CD4-positive, alpha-beta T cell (primary cell): ENCODE measurements at places on chromosomes 1 and 21. TPM values are rescaled to one million over a fixed set of nuclear protein-coding genes. Genes with fewer than 3 reads are reported as not detected.

DNA sequence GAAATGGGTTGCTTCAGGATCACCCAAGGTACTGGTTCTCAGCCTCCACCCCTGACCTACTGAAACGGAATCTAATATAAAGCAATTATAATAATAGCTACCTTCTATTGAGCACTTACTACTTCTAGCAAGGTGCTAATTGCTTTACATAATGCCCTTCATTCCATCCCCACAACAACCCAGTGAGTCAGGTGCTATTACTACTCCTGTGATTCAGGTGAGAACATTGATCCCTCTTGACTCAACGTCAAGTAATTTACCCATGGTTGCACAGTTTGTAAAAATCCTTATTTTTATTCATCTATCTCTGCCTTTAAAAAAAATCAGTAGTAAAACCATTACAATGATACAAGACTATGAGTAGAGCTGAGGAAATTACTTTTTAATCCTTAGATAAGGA, 85.2 kb downstream of the UCHL5 start:
- no peaks in the 10 kb centered on the region for H3K27me3 ChIP-seq
- DNase-seq = no peak
- H3K4me3 ChIP-seq = no peak overlapping the region
- no peak overlapping the region for H3K27ac ChIP-seq

The GPR157 gene
- 2.1 TPM for total RNA-seq

DNA sequence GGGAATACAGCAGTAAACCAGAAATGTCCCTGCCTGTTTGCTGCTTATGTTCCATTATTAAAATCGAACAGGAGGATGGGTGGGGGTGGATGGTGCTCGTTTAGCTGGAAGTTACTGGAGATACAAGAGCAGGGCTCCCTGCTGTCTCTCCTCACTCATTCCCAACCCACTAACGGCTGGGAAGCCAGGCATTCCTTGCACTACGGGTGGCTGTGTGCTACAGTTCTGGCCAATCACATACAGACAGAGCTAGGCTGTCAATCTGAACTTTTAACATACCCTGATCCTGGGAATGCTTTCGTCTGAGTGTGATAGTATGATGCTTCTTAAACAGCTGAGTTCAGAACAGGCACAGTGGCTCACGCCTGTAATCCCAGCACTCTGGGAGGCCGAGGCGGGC, 7.0 kb downstream of the SIPA1L2 start:
- no peaks in the 10 kb centered on the region for H3K36me3 ChIP-seq
- H3K27ac ChIP-seq = no peak overlapping the region
- no peak for DNase-seq
- H3K27me3 ChIP-seq = peaks cover under 1% of the 10 kb centered on the region

DNA sequence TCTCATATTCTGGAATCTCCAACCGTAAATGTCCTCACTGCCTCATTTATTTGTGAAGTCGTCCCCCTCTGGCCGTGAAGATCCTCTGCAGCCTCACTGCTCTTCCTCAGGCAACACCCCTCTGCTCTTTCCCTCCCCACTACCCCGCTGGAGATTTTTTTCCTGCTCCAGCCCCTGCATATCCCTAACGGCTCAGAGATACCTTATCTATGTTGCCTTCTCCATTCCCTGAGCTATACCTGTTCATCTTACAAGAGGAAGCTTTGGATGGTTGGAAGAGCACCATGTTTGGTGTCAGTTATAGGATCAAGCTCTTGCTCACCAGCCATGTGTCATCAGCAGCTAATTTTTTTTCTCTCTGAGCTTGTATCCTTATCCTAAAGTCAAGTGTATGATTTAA, 26.4 kb downstream of the LRRC8B start:
- no peaks in the 10 kb centered on the region for H3K4me1 ChIP-seq
- H3K27me3 ChIP-seq = no peaks in the 10 kb centered on the region
- H3K36me3 ChIP-seq = peaks cover 13% of the 10 kb centered on the region
- H3K4me3 ChIP-seq = no peak overlapping the region

DNA sequence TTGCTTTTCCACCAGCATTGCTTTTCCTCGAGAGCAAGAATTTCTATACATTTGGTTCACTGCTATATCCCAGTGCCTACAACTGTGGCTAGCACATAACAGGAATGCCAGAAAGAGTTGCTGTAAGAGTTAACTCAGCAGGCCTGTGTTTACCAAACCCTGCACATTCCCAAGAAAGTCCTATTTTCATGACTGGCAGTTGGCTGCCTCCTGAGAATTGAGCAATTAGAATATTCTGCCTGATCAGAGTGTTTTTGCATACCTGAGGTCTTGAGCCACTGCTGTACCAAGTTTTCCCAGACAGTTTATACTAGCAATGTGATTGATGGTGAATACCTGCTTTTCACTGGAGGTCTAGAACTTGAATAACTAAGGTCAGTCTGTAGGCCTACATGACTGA, 2.7 kb upstream of the GNPAT start:
- H3K27me3 ChIP-seq = no peaks in the 10 kb centered on the region
- no peak for DNase-seq

The LCE2B gene
- not detected for total RNA-seq
